SK-N-DZ (cell line): ENCODE measurements at places on chromosomes 11 and 22.

GRCh38 chr11:2085251-2086066 lies 53.7 kb downstream of the IGF2 start:
- no peak for DNase-seq

GRCh38 chr22:43854786-43855271 lies 7.5 kb downstream of the SULT4A1 start:
- no peak for DNase-seq

- no peak for DNase-seq
These were observed 213.4 kb upstream of the SYN3 start for GRCh38 chr22:33271390-33272161.

- DNase-seq = no peak
These were observed 56.6 kb downstream of the ST14 start for GRCh38 chr11:130216221-130216550.

- DNase-seq = no peak
These were observed 23.1 kb upstream of the GNB1L start for GRCh38 chr22:19877626-19878339.
